ENCODE measurements at places on chromosomes 11 and 22. TPM values are rescaled to one million over a fixed set of nuclear protein-coding genes. Genes with fewer than 3 reads are reported as not detected.

GAS2 gene
- total RNA-seq, result 0.86 TPM

UCP2 gene
- total RNA-seq, result 274 TPM

DNA sequence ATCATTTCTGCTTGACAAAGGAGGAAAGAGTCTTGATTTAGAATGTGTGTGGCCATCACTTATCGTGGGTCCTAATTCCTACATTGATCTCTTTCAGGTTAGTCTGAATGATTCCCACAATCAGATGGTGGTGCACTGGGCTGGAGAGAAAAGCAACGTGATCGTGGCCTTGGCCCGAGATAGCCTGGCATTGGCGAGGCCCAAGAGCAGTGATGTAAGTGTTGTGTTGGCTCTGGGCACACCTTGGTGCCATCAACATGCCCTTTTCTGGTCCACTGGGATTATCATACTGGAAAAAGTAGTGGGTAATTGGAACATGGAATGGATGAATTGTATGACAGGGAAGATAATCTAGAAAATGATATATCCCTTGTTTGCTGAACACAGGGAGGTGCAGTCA is 17.1 kb upstream of the SORL1-AS1 start:
- DNase-seq, result no peak
- no peak overlapping the region for H3K27ac ChIP-seq

C11orf52 gene
- not detected for total RNA-seq

EIF3M gene
- total RNA-seq, result 638 TPM

DNA sequence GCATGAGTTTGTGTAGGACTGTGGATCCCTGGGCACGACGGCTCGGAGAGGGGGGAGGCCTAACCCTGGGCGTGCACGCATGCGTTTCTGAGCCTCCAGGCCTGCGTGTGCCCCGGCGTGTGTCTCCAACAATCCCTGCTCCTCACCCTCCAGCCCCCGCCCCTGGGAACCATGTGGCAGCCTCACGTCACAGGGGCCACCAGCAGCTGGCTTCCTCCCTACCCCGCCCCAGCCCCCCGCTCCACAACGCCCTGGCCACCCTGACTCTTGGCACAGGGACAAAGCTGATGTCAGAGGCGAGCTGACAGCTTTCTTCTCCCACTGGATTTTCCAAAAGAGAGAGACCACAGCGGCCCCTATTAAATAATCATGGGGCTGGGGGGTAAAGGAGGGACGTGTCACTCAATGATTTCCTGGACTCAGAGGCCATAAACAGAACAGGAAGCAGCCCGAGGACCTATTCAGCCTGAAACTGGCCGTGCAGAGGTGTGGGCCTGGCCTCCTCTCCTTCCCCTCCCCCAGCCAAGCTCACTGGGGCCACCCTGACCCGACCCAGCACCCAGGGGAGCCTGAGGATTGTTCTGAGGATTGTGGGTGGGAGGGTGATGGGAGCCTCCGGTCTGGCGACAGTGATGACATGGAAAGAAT is 6.8 kb upstream of the LIF start:
- no peak for DNase-seq
- H3K4me3 ChIP-seq, result no peak overlapping the region
- H3K4me1 ChIP-seq, result peaks cover 6% of the 10 kb centered on the region
- H3K36me3 ChIP-seq, result no peaks in the 10 kb centered on the region

FGF19 gene
- not detected for total RNA-seq
